ENCODE measurements at places on chromosomes 7 and 10.
A peak's percentile ranks its signal among the peaks of the same experiment; 100 is the strongest.

GRCh38 chr7:138584283-138584682 lies 116.9 kb downstream of the SVOPL start:
- DNase-seq, result no peak

DNA sequence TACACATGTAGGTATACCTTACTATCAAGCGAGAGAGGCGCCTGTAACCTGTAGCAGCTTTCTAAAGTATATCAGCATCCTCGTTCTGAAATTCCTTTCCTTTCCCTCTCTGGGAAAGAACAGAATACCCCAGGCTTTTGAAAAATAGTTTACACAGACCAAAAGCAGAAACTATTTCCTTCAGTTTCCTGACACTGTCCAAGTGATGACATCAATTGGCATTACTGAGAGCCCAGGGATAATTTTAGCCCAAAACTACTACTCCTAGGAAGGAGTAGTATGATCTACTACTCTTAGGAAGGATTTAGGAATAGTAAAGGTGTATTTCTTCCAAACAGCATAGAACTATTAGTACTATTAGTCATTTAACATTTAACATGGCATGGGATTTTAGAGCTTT lies 6.0 kb downstream of the GNG11 start:
- DNase-seq, result no peak

- peak; percentile 11 for DNase-seq
Observed at GRCh38 chr10:45235798-45236220, 79.6 kb downstream of the OR13A1 start.

DNA sequence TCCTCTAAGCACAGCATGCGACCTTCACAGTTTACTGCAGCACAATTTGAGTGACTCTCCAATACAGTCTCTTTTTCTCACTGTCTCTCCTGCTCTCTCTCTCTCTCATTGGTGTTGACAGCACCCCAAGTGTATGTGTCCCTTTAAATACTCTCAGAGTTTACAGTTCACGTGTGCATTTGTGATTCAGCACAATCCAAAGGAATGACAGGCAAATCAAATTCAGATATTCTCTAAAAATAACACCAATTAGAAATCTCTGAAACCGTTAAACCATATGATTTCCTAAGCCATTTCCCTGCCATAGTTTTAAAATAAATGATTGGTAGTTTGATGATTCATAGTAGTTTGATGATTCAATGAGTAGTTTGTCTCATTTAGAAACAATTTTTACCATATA lies 104.0 kb upstream of the GAD2 start:
- DNase-seq, result no peak

GRCh38 chr10:3816995-3817394 lies 32.0 kb upstream of the KLF6 start:
- DNase-seq, result no peak

GRCh38 chr7:31493714-31494181 lies 20.1 kb upstream of the ITPRID1 start:
- DNase-seq, result no peak

- DNase-seq, result peak; percentile 46
Observed at GRCh38 chr10:48649349-48649944, 35.2 kb upstream of the WDFY4 start.

- DNase-seq, result no peak
Observed at GRCh38 chr7:103445228-103446048, 569 bp downstream of the SLC26A5 start.

DNA sequence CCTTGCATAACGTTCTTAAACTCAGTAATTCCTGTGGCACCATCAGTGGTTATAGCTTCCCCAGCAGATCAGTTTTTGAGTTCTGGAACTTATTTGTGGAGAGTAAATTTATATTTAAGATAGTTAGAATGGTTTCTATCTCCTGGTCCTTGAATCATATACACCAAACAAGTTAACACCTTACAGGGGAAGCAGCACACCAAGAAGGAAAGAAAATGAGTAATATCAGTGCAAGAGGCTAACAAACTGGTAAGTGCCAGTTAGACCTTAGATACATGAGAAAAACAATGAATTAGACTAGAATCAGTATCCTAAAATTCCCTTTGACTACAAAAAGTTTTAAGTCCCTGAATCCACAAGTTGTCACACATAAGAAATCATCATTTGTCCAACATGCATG lies 54.2 kb downstream of the ABI1 start:
- no peak for DNase-seq

DNA sequence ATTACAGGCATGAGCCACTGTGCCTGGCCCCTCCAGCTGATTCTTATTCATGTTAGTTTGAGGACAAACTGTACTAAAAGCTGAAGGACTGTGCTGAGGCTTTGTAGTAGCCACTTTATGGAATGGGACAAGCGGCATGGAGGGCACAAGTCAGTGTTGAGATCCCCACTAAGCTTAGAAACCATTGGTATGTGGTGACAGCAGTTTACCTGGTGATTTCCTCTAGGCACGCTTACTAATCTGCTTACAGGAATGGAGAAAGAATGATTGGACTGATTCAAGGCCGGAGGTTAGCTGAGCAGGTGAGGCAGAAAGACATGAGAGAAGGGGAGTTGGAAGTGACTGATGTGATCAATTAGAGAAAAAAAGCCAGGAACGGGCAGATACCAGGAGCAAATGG lies 3.7 kb downstream of the ZNF398 start:
- DNase-seq, result no peak

All from RKO (cell line).